Activated CD4-positive, alpha-beta T cell treated with anti-CD3 and anti-CD28 coated beads for 36 hours (primary cell): ENCODE measurements at places on chromosomes 4 and X. TPM values are rescaled to one million over a fixed set of nuclear protein-coding genes. Genes with fewer than 3 reads are reported as not detected.

- H3K36me3 ChIP-seq, result no peaks in the 10 kb centered on the region
- H3K27ac ChIP-seq, result no peak overlapping the region
- DNase-seq, result no peak
- H3K27me3 ChIP-seq, result peaks cover 2% of the 10 kb centered on the region
- H3K4me3 ChIP-seq, result no peak overlapping the region
Observed at GRCh38 chr4:141932490-141932889, 296.1 kb downstream of the IL15 start.

GRCh38 chrX:78517124-78517523, 142.0 kb downstream of the RTL3 start:
- DNase-seq, result peak; percentile 70
- no peaks in the 10 kb centered on the region for H3K27me3 ChIP-seq
- peak overlapping the region; percentile 23 for H3K4me3 ChIP-seq
- H3K27ac ChIP-seq, result peak overlapping the region; percentile 84

DNA sequence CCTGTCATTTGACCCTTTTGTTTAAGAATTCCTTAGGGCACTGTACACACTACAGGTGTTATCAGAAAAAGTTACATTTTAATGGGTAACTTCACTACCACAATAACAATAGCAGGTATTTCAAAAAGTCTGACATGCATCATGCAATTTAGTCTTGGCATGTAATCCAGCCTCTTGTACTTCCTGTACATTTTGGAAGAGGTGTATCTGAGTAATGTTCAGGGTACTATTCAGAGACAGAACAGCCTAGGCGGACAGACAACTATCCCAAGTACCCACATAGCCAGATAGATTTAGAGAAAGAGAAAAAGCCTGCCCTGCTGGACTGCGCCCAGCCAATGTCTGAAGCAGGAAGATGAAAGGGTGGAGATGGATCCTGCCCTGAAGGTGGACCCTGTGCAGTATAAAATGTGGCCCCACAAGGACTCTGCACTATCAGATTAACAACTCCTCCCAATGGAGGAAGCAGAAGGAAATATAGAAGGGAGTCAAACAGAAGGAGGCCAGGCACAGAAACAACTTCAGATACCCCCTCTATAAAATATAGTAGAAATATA, 8.5 kb downstream of the UGT2B7 start:
- H3K27ac ChIP-seq, result no peak overlapping the region
- no peaks in the 10 kb centered on the region for H3K36me3 ChIP-seq
- no peaks in the 10 kb centered on the region for H3K4me1 ChIP-seq
- DNase-seq, result no peak

The IL2 gene
- 168 TPM for total RNA-seq
